NCI-H524 (cell line): ENCODE measurements at places on chromosomes 12 and 14.
A peak's percentile ranks its signal among the peaks of the same experiment; 100 is the strongest.

- no peak for DNase-seq
Measured at GRCh38 chr12:94031763-94032162, 116.6 kb upstream of the PLXNC1 start.

DNA sequence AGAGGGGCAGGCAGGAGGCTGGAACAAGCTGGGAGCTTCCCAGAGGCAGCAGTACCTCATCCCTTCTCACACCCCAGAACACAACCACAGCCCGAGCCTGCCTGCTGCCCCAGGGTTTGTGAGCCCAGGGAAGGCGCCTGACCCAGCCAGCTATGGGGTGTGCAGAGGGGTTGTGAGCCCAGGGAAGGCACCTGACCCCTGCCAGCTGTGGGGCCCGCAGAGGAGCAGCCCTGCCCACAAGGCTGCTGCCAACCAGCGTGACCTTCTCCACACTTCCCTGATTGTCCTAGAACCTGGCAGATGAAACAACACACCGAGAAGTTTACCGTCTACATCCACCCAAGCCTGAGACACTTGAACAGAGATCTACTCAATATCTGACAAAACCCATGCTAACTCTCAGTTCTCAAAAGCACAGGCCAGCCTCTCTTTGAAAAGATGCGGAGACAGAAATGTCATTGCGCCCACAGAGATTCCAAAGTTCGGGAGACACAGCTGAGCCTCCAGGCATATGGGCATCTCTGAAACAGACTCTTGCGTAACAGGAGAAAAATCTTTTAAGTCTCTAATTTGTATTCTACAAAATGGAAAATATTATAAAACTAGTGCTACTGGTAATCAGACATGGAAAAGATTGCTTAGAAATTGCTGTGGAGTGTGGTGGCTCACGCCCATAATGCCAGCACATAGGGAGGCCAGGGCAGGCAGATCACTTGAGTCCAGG, 47.3 kb downstream of the SFSWAP start:
- no peak for DNase-seq

DNA sequence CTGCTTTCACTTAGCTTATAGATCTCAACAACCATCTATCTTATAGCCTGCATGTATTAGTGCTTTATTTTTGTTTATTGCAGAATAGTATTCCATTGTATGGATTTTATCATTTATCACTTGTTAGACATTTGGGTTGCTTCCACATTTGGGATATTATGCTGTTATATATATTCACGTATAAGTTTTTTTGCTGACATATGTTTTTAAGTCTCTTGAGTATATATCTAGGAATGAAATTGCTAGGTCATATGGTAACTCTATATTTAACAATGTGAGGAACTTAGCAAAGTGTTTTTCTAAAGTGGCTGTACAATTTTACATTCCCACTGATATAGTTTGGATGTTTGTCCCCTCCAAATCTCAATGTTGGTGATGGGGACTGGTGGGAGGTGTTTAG, 208.1 kb downstream of the CPNE8 start:
- DNase-seq, result no peak

DNA sequence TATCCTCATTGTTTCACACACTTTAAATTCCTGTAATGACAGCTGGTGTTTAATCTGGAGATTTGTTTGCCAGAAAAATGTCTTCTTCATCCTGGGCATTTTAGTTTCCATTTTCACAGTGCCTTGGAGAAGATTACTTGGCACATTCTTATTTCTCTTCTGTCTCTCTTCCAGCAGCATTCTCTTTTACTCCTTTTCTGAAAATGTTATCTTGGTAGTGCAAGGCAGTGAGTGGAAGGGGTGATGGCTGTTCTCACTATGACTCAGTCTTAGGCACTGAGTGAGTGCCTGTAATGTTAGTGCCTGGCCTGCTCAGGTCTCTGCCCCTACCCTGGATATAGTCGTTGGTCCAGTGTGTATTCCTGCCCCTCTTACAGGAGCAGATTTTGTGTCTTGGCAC, 13.1 kb downstream of the CLECL1 start:
- DNase-seq, result no peak

- no peak for DNase-seq
Measured at GRCh38 chr12:89047856-89048418, 304.4 kb downstream of the DUSP6 start.

- no peak for DNase-seq
Measured at GRCh38 chr14:68131907-68132306, 312.3 kb downstream of the RAD51B start.

GRCh38 chr14:60532442-60532841, 23.5 kb downstream of the SIX6 start:
- DNase-seq, result no peak

DNA sequence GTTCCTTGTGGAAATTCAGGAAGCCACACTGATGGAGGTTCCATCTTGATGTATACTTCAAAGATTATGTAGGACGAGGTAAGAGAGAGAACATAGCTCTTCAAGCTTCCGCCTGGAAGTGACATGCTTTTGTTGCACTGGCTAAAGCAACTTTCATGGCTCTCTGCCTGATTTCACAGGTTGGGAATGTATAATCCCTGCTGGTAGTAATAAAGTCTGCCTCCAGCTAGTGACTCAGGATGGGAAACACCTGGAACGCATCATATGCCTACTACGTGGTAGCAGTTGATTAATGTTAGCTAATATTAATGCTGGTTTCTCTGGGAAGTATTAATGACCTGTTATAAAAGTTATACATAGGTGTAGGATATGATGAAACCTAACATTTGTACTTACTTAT, 71.1 kb downstream of the PELI2 start:
- DNase-seq, result no peak

GRCh38 chr12:88235183-88235833, 93.2 kb downstream of the TMTC3 start:
- no peak for DNase-seq

GRCh38 chr12:12503384-12504078, 59.1 kb downstream of the DUSP16 start:
- DNase-seq, result no peak

DNA sequence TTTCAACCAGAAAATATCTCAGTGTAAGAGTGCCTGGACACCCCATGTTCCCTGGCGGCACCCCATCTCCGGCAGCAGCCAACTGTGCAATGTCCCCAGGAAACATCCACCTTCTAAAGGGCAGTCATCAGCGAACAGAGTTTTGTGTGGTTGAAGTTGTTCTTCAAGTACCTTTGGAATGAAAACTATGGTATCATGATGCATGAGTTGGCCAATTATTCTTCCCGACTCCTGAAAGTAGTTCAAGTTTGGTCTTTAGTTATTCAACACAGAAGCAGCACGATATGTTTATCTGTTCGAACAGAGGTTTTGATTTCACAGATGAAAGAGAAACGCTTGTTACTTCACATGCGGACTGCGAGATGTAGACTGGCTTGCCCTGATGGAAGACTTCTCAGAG, 21.1 kb upstream of the TTC7B start:
- DNase-seq, result no peak

GRCh38 chr14:43132441-43132840, 1374.6 kb downstream of the FSCB start:
- DNase-seq, result no peak

DNA sequence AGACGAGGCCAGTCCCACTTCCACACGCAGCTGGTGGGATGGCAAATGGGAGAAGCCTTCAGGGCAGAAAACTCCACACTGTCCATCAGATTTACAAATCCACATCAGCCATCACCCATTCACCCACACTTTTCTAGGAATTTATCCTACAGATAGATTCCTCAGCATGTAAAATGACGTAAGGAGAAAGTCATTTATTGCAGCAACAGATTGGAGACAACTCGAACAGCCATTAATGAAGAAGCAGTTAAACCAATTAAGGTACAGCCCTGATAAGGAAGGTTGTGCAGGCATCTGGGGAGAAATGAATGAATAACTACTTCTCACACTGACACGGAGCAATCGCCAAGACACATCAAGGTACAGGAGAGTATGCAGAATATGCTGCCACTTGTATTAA, 26.2 kb downstream of the PRKAB1 start:
- DNase-seq, result no peak

DNA sequence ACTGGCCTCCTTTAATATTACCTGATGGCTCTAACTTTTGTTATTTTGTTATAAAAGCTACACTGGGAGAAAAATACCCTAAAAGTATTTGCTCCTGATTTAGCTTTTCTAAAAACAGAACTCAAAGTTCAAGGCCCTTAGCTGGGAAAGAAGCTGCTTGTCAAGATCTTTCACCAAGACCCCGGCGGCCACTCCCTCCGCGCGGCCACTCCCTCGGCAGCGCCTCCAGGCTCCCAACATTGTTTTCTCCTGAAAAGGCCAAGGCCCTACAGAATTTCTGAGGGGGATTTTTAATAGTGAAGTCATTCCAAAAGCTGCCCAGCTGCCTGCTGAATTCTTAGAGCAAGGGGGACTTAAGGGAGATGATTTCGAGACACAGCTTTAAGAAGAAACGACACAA, 96.4 kb downstream of the NTN4 start:
- DNase-seq, result no peak

GRCh38 chr12:107547389-107547788, 138.2 kb upstream of the PWP1 start:
- DNase-seq, result no peak

DNA sequence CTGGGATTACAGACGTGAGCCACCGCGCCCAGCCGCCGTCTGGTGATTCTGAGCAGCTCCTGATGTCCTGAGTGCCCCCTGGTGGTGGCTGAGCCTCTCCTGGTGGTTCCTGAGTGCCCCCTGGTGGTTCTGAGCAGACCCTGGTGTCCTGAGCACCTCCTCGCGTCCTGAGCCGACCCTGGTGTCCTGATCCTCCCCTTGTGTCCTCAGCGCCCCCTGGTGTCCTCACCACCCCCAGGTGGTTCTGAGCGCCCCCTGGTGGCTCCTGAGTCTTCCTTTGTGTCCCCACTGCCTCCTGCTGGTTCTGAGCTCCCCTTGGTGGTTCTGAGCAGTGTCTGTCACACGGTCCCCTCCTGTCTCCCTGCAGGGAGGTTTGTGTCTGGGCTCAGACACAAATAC, 1304.9 kb downstream of the TMEM121 start:
- no peak for DNase-seq

GRCh38 chr12:93733358-93733757, 56.2 kb downstream of the CRADD start:
- DNase-seq, result peak; percentile 34

DNA sequence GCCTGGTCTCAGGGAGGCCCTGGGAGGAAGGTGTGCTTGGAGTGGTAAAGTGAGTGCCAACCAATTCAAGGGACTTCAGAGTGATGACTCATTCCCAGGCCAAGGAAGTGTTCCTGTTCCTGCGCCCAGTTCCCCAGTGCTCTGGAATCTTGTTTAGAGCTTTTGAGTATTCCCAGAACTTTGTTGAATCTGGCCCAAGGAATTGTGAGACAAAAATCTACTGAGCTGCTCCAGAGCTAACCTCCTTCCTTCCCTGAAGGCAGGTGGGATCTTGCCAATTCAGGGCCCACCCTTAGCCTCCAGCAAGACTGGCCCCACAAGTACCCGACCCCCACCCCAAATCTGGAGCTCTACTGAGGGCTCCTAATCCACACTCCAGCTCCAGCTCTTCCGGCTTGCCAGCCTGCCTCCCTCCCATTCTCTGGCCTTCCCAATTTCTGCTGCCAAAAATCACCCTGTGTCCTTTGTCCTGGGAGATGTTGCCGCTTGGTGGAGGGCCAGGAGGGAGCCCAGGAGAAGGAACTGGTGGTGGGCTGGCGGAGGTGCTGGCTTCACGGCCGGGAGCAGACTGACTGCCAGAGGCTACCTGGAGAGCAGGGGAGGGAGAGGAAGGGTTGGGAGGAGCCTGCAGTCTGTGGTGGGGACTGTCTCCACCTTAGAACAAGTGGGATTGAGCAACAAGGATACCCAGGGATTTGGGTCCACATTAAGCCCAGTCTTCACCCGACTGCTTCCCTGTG, 2.0 kb upstream of the ATN1 start:
- no peak for DNase-seq
